ENCODE measurements at places on chromosomes 2 and 18.

DNA sequence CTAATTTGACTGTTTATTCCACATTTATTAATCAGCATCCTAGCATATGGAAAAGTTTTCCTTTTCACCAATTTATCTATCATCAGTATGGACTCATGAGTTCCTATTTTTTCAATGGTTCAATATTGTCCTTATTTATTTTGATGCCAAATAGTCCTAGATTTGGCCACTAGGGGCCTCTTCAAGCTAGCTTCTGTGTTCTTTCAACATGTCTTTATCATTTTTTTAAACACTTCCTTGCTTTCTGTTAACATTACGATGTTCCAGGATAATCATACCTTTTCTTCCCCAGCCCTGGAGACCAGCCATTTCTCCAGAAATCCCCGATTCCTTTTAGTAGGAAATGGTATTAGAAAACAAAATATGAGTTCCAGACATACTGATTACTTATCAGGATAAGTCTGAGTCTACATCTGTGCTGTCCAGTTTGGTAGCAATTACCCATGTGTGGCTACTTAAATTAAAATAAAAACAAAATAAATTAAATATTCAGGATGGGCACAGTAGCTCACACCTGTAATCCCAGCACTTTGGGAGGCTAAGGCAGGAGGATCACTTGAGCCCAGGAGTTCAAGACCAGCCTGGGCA lies 70.6 kb downstream of the RPE start:
- no peak for DNase-seq

DNA sequence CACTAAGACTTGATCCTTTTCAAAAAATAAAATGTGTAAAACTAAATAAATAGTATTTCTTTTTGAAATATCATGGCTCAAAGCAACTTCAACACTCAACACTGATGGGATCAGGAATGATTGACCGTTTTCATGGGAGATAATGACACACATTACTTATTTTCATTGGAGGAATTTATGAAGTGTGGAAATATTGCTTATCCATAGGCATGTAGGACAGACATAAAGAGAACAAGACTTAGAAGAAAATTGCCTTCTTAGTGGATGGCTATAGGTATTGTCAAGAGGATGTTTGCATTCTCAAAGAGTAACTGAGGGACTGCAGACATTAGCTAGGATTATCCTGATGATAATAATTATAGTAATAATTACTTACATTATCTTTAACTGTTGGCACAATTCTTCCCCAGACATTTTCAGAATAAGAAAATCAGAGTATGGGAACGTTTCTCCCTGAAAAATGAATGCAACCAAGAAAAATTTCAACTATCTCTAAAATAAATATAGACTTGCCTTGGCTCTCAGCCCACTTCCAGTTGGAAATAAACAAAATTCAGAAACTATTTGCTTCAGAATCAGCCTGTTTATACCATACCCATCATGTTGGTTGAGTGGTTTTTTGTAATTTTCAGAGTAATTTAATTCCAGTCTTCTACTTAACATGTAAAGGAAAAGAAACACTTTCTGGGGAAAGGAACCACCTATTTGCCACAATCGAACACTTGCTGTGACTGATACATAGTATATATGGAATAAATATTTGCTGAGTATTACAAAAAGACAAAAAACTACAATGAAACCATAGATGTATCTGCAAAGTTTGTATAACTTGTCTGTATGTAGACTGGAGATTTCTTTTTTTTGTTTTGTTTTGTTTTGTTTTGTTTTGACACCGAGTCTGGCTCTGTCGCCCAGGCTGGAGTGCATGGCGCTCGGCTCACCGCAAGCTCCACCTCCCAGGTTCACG lies 165.7 kb downstream of the TMX3 start:
- no peak for DNase-seq

DNA sequence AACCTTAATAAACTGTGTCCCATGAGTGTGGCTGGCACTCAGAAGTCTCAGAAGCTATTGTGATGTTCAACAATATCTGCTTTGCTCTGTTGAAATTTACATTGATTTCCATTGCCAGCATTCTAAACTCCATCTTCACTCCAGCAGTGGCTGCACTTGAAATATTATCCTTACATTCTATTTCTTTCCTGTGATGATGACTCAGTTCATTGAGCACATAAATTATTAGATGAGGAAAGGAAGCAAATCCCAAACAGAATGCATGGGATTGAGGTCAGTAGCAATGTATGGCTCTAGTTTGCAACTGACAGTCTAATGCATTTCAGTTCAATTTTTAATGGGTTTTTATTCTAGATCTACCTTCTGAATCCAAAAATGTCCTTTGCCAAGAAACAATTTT lies 92.4 kb upstream of the TTN start:
- no peak for DNase-seq

GRCh38 chr18:47549021-47549540 lies 297.6 kb upstream of the SKOR2 start:
- DNase-seq: no peak

- DNase-seq: no peak
Measured at GRCh38 chr2:160322320-160322719, 122.2 kb upstream of the ITGB6 start.

- DNase-seq: no peak
Measured at GRCh38 chr2:32887125-32887524, 59.6 kb upstream of the LTBP1 start.

DNA sequence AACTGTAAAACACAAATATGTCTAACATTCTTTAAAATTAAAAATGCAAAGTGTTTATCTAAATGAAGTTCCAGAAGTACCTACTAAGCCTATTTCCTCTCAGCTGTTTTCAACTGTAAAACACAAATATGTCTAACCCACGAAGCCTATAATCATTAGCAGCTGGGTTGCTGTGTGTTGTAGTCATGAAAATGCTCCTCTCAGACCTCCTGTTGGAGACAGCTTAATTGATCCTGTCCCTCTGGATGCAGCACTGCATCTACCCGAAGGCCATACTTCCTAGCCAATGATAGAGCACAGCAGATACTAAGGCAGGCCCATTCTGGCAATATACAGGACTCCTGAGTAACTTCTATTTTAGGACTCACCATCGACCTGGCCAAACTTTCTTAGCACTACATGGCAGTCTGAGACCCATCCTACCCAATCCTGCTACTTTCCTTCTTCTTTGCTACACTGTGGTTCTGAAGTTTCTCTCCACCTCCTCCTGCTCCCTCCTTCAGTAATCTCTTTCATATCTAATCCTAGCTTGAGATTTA lies 92.5 kb upstream of the RBBP8 start:
- no peak for DNase-seq

DNA sequence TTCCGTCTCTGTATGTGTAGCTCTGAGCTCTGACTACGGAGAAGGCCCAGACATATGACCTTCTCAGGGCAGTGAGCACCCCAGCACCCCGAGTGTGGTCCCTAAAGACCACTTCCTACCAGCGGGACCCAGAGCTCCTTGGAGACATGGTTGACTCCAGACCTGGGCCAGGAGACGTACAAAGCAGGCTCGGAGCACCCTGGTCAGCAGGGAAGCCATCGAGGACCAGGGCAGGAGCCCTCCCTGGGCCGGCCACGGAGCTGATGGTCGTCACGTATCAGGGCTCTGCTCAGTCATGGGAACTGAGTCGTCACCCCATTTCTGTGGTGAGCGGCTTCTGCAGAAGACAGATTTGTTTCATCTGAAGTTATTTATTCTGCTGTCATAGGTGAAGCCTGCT lies 12.8 kb upstream of the NEU4 start:
- DNase-seq: no peak

DNA sequence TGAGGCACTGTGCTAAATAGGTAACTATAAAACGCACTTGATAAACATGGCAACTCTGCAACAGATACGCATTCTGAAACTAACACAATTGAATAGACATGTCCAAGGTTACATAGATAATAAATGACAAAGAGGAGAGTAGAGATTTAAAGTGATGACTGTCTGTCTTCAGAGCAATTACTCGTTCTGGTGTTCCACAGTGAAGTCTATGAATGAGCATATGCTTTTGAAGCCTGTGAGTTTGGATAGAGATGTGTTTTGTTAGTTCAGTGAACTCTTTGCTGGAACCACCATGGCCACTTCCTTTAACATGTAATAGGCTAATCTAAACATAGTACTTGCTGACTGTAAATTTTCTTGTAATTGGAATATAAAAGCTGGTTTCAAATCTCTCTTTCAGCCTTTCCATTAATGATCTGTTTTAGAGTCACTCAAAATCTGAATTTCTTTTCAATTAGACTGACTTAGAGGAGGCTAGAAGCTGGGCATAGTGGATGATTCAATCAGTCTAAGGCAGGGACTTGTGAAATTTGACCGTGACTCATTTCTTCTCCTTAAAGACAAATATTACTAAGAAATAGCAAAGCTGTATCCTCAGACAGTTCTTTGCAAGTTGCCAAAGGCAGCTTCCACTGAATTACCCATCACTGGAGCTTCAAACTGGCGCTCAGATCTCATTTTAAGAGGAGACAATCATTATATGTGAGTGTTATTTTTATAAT lies 1130.1 kb upstream of the CELF4 start:
- no peak for DNase-seq

DNA sequence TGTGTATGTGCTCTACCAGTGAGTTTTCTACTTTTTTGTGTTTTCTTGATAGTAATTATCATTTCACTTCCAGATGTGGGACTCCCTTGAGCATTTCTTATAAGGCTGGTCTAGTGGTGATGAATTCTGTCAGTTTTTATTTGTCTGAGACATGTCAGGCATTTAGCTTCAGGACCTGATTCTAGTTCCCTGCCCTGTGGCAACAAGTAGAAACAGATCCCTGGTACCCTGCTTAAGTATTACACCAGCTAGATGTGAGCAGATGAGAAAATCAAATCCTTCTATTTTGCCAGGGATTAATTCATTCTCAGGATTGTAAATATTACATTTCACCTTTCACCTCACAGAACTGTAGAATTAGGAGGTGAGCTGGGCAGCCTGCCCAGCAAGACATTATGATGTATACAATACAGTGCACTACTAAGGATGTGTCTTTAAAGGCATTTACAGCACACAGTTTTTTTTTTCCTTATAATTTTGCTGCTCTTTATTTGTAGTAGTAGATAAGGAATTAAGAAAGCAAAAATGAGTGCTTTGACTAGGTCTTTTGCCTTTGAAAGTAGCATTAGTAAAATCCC lies 35.1 kb downstream of the GALM start:
- DNase-seq: no peak

GRCh38 chr18:10059610-10060468 lies 146.0 kb downstream of the VAPA start:
- DNase-seq: no peak

- peak; percentile 58 for DNase-seq
Measured at GRCh38 chr2:217993817-217994463, 8.9 kb downstream of the TNS1 start.

DNA sequence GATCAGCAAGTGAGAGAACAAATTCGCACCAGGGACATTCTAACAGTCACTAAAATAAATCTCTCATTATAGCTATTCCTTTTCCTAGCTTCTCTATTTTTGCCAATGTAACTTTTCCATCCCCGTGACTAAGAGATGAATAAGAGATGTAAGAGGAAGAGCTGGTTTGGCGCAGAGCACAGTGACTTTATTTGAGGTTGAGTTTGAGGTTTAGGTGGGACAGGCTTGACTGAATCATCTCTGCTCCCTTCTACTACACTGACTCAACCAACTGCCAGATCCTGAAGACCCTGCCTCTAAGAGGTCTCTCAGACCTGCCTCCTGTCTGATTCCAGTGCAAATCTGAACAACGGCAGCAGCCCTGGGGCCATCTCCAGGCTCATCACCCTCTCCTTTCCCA lies 28.0 kb downstream of the RFX8 start:
- no peak for DNase-seq

- no peak for DNase-seq
Measured at GRCh38 chr2:226497146-226497909, 302.3 kb downstream of the IRS1 start.

DNA sequence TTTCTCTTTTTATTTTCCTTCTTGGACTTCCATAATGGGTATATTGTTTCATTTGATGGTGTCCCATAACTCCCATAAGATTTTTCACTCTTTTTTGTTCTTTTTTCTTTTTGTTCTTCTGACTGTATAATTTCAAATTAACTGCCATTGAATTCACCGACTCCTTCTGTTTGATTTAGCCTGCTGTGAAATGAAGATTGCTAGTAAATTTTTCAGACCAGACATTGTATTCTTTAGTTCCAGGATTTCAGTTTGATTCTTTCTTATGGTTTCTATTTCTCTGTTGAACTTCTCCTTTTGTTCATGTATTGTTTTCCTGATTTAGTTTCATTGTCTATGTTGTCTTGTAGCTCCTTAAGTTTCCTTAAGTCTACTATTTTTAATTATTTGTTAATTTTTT lies 87.6 kb upstream of the SPOPL start:
- DNase-seq: no peak

GRCh38 chr18:43571078-43571689 lies 293.9 kb upstream of the SYT4 start:
- no peak for DNase-seq

DNA sequence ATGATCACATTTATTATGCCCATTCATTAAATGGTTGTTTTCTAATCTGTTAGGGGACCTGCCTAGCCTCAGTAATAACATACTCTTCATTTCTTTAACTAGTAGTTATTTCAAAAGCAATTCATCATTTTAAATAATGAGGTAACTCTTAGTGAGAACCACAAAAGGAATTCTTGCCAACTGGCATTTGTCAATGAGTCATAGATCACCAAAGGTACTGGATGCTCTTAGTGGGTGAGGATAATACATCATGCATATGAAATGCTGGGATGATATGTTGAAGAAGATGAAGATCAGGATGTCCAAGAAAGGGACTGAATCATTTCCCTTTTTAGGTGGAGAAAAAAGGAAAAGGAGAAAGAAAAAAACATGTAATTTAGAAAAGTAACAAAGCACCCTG lies 826.2 kb upstream of the DDX18 start:
- DNase-seq: no peak

DNA sequence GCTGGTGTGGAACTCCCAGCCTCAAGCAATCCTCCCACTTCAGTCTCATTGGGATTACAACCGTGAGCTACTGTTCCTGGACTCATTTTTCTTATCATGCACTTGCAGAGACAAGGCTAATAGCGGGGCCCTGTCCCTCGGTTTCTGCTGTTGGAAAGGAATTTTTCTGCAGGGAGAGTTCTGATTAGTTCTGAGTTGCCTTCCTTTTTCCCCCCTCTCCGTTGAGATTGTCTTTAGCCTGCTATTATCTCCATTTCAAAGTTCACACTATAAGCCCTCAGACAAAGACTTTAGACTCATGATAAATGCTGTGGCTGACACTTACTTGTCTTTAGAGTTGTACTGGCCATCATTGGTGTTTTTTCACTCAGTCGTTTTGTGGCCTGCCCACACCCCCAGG lies 97.2 kb downstream of the NCOA1 start:
- DNase-seq: no peak

GRCh38 chr2:220646424-220646823 lies 925.7 kb downstream of the EPHA4 start:
- no peak for DNase-seq

DNA sequence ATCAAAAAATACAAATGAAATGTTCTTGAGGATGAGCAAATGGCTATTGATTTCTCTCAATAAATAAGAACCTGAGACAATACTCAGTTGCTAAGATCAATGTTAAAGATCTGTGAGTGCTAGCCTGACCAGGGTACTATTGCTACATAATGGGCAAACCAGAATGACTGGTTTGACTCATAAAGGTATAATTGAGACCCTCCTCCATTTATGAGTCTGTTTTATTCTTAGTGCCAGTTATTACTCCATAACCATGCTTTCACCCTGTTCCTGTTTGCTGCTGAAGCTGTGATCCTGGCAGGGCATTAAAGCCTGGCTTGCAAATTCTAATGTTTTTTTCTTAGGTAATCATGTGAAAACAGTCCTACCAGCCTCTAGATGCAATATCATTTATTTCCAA lies 56.6 kb upstream of the PPM1B start:
- no peak for DNase-seq

- DNase-seq: no peak
Measured at GRCh38 chr18:57660961-57661360, 39.3 kb upstream of the NARS1 start.

GRCh38 chr2:9060819-9061218 lies 57.3 kb upstream of the MBOAT2 start:
- no peak for DNase-seq

All from stimulated activated CD4-positive, alpha-beta T cell treated with anti-CD3 and anti-CD28 coated beads, Interleukin-12 subunit alpha, Interleukin-12 subunit beta, amount 100 ng/mL, for 4 hours (primary cell).